ENCODE measurements at places on chromosomes 2 and 18.
A peak's percentile ranks its signal among the peaks of the same experiment; 100 is the strongest.

DNA sequence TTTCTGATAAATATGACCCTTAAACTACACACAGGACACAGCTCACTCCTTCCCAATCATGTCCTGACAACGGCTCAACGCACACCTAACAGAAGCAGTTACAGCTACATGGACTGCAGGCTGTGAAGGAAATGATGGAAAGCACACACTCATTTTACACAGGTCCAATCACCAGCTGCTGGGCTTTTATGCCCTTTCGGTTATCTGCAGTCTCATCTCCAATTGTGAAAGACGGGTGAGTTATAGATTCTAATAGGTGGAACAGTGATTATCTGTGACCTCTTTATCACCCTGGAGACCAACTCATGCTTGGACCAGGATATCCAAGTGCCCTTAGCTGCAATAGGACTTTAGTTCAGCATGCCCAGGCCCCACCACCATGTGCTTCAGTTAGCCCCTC lies 110.4 kb upstream of the CREB1 start:
- DNase-seq, result no peak

DNA sequence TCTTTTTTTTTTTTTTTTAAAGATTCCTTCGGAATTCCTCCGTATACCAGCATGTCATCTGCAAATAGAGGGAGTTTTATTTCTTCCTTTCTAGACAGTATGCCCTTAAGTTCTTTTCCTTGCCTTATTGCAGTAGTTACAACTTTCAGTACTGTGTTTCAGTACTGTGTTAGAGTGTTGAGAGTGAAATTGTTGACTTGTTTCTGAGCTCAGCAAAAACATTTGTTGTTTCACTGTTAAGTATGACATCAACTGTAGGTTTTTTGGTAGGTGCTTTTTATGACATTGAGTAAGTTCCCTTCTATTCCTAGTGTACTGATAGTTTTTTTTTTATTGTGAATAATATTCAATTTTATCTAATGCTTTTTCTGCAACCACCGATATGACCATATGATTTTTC lies 43.9 kb downstream of the ACVR2A start:
- no peak for DNase-seq

DNA sequence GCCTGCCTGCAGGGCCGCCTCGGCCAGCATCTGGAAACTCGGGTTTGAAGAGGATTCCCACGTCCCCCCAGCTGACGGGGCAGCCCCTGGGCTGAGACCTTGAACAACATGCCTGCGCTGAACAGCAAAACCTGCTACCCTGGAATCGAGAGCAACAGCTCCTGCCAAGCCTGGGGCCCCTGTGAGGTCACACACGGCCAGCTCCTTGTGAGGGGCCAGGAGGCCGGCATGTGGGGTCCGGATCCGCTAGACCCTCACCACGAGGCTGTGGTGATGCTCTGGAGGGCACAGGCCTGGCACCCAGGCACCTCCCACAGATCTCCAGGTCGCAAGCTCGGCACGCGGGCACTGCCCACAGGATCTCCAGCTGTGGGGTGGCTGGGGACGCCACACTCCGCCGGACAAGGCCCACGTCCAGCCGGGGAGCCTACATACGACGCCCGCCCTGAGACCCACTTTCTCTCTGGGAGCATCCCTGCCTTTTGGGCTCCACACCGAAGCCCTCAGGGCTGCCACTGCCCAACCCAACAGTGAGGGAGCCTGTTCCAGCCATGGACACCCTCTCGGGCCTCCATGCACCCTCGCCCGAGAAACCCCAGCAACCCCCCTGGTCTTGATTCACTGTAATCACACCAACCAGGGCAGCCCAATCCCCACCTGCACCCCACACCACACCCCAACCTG lies 34.1 kb downstream of the SLC66A2 start:
- DNase-seq, result no peak

GRCh38 chr2:149040451-149040850 lies 2.0 kb downstream of the LYPD6B start:
- no peak for DNase-seq

- DNase-seq, result no peak
Measured at GRCh38 chr2:14567561-14567960, 65.0 kb upstream of the LRATD1 start.

DNA sequence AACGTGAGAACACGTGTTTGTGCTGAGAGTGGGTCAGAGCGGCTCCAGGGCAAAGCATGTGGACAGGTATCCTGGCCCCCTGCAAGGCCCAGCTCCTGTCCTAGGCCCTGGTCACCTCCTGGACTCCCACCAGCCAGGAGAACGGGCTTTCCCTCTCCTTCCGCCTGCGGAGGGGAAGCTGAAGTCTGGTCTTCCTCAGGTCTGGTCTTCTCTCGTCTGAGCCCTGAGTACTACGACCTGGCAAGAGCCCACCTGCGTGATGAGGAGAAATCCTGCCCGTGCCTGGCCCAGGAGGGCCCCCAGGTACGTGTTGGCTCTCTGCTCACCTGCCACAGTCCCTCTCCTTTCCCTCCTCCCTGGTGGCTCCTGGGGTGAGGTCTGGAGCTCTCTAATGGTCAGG lies 963 bp downstream of the GNLY start:
- no peak for DNase-seq

DNA sequence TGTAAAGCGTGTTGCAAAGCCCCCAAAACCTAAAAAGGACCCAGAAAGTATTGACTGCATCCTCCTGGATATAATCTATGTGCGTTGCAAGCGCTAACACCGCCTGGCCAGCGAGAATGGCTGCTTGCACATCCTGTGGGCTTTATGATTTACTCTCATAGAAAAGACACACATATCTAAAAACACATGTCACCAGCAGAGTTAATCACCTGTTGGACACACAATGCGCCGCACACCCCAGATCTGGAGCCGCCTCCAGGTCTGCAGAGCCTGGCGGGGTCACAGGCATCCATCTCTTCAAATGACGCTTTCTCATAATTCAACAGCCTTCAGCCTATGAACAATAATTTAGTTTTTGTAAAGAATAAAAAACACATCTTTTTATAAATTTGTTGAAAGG lies 186.5 kb downstream of the RTP5 start:
- DNase-seq, result no peak

DNA sequence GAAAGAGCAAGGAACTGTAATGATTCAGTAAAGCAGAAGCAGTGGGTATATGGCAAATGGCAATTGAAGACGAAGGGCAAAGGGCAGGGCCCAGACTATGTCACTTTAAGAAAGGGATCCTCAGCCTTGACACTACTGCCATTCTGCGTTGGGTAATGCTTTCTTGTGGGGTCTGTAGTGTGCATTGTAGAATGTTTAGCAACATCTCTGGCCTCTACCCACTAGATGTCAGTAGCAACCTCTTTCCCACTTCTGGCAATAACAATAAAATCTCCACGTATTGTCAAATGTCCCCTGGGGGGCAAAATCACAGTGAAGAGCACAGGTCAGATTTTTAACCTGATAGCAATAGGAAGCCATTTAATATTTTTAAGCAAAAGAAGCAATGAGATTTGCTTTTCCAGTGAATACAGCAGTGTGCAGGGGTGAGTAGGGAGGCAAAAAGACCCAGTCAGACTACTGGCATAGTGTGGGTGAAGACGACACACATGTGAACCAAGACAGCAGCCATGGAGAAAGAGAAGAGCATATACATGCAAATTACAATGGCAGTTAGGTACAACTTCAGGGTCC lies 209.5 kb downstream of the DYM start:
- DNase-seq, result no peak

- peak; percentile 29 for DNase-seq
Measured at GRCh38 chr2:219475697-219476651, 22.7 kb upstream of the GMPPA start.

DNA sequence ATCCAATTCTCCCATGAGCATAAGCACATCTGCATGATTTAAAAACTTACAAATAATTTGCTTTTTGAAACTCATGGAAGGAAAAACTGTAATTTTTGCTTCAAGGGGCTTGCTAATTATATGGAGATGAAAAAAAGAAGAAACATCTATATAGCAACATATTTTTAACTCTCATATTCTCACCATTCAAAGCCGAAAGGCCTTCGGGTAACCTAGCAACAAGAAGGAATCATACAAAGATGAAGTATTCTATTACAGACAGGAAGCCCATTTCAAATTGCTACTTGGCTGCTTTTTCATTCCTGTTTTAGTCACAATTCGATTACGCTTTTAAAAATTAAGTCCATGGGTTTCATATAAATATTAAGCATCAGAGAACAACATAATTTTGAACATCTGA lies 39.2 kb upstream of the RNU4ATAC start:
- DNase-seq, result no peak

DNA sequence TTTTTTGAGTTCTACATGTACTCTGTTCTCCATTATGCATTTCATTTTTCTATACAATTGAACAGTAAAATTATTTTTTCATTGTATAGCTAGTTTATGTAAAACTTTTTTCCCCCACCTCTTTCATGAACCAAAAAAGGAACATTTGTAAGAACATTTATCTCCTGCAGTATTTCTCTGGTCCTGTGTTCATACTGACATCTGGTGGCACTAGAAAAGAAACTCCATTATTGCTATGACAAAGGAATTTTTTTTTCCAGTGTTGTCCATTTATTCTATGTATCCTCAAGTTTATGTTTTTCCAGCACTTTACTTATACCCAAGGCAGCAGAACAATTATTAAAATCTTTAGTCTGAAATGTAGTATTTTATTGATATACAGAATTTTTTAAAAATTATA lies 27.4 kb upstream of the CHAC2 start:
- no peak for DNase-seq

DNA sequence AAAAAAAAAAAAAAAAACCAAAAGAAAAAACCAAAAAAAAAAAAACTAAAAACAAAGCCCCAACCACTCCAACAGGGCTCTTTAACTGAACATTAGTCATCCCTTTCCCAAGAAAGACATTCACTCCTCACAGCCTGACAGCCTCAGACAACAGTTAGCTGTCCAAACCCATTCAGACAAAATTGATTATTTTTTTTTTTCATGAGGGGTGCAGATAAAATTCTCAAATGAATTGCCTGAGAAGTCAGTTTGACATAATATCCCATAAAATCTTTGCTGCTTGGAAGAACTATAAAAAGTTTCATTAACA lies 206.1 kb upstream of the REV1 start:
- no peak for DNase-seq

DNA sequence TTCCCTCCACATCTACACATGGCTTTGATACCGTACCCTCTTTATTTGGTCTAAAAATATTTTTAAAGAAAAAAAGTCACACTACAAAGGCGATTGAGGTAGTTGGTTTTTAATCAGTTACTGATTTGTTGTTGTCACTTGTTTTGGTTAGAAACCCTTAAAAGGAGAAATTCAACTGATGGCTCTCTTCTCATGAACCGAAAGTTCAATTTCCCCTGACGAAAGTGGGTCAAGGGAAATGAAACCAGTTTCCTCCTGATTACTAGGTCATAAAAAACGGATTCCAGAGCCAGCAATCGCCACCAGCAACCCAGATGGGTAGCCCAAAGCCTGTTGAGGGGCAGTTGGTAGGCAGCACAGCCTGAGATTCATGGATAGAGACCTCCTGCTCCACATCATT lies 63.2 kb downstream of the DLGAP1 start:
- DNase-seq, result no peak

GRCh38 chr2:172039011-172039704 lies 39.4 kb downstream of the METAP1D start:
- DNase-seq, result no peak

DNA sequence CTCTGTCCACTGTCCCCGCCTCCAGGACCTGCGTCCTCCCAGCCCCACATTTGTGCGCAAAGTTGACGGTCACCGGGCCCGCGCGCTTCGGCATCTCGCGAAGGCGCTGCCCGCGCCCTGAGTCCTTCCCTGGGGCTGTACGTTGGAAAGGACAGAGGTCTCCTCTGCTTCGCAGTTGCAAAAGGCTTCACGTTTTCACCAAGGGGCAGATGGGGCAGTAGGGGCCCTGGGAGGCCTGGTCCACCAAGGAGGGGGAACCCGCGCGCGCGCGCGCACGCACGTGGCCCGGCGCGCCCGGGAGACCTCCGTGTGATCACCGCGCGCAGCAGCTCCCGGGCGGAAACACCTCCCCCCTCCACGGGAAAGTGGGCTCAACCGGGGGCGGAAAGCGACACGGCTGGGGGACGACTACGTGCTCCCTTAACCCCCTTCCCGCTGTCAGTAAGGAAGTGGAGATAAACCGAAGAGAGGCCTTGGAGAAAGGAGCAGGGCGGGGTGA lies 21.9 kb downstream of the TEX44 start:
- no peak for DNase-seq

DNA sequence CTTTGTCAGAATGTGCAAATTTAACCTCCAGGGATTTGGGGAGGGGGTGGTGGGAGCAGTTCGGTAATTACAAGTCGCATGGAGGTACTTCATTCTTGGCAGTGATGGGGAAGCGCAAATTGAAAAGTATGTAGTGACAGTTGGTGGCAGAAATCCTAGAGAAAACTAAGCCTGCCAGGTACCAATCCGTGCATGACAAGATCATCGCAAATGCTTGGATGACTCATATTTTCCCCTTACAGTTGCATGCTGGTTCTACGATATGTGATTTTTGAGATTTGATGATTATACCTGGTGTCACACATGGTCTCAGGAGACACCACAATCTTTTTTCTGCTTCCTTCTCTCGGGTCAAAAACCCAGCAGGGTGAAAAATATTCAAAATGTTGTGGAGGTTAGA lies 479.7 kb upstream of the ID2 start:
- DNase-seq, result no peak

Data from activated gamma-delta T cell treated with anti-CD3 and anti-CD28 coated beads, Interleukin-2, amount 50 U/mL, for 16 hours (primary cell).